ENCODE measurements at places on chromosomes 4 and X. TPM values are rescaled to one million over a fixed set of nuclear protein-coding genes. Genes with fewer than 3 reads are reported as not detected.

The SORCS2 gene
- total RNA-seq: 13.4 TPM

The RASL11B gene
- 2.7 TPM for total RNA-seq

The ACOX3 gene
- total RNA-seq: 34.0 TPM

- no peak for DNase-seq
Measured at GRCh38 chr4:166282081-166282770, 409.2 kb downstream of the TLL1 start.

DNA sequence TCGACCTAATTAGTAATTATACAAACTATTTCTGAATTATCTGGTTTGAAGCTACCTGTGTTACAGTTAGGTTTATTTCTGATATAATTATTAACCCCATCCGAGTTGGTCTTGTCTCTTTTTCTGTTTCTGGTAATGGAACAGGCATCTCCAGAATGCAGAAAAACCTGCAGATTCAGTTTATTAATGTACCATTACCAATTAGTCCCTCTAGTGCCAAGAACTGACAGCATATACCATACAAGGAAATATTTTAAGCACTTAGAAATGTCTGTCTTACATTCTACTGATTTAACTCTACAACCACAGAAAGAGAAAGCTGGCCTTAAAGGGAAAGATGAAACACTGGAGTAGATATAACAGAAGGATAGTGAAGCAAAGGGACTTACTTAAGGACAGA is 570.6 kb downstream of the CENPC start:
- no peak for DNase-seq

- DNase-seq: no peak
Measured at GRCh38 chr4:87559090-87559837, 30.1 kb upstream of the SPARCL1 start.

GRCh38 chr4:108683479-108683878 is 33.1 kb downstream of the OSTC start:
- no peak for DNase-seq

DNA sequence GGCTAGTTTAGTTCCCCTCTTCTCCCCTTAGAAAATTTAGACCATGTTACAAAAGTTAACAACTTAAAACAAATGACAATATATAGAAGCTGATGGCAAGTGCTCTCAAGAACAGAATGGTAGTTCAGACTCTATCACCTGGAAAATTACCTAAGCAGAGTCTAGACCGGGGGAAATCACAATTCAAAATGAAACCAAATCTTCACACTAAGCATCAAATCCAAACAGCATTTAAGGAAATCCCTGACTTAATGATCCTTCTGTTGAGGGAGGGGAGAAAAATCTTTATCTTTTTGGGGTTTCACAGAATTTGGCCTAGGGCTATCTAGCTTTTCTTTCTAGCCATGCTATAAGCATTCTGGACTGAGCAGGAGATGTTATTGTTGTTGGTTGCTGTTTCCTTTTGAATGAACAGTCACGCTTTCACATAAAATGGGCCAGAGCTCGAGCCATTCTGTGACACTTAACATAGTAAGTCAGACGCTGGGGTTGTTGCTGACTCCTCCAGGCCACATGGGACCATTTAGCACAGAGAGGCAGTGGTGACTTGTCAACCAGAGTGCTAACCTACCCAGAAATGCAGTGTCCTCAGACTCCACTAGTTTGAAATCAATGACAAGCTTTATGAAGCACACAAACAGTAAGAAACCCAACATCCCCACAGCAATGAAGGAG is 16.0 kb upstream of the LSM6 start:
- no peak for DNase-seq

DNA sequence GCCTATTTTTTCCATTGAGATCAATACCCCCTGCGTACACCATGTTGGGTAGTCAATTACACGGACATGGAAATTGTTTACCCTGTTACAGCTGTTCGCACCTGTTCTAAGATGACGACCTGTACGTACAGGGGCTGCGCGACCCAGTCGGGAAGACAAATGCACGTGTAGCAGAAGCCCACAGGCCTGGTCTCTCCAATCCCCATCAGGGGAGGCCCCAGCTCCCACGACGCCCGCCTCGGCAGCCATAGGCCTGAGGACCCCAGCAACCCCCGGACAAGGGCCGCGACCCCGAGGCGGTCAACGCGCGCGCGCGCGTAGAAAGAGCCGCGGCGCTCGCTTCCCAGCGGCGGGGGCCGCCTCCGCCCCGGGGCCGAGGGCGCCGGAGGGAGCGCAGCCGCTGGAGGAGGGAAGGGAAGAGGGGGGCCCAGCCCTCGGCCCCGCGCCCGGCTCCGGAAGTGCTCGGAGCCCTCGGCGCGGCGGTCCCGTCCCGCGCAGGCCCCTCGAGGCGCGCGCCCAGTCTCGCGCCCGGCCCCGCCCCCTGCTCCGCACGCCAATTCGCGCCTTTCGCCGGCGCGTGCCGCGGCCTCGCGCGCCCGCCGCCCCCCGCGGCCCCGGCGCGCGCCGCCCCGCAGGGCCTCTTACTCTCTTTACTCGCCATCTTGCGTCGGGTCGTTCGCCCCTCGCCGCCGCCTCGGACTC is 618 bp downstream of the RBBP7 start:
- DNase-seq: peak; percentile 82

- DNase-seq: no peak
Measured at GRCh38 chr4:120018786-120019185, 47.9 kb downstream of the MAD2L1 start.

GRCh38 chr4:1323635-1324442 is 23.2 kb upstream of the UVSSA start:
- DNase-seq: no peak

DNA sequence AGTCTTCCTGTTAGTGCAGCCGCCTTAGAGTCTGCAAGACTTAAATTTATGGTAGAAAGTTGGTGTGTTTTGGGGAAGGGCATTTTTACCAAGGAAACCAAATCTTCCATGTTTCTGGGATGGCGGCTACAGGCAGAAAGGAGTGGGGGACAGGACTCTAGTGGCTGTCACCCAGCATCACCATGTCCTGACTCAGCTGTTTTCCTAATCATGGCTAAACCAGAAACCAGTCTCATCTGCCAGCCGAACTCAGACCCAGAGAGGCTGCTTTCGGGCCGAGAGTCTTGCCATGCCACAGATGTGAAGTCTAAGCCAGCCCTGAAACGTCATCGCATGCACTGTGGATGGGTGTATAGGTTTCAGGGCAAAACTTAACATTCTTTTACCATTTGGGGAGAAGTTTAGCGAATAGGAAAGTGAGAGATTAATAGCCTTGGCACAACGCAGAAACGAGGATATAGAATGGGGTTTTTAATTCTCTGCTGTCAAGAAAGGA is 109.6 kb downstream of the ENPP6 start:
- no peak for DNase-seq
